ENCODE measurements at places on chromosomes 2 and 18.

GRCh38 chr2:27081984-27082772, 3.8 kb downstream of the EMILIN1 start:
- DNase-seq = no peak

- DNase-seq = no peak
Observed at GRCh38 chr18:59876310-59876626, 23.5 kb upstream of the PMAIP1 start.

- no peak for DNase-seq
Observed at GRCh38 chr2:101534149-101534611, 59.3 kb upstream of the RFX8 start.

GRCh38 chr2:86314125-86314524, 23.3 kb downstream of the REEP1 start:
- DNase-seq = no peak

- no peak for DNase-seq
Observed at GRCh38 chr18:77065221-77065981, 67.2 kb downstream of the MBP start.

DNA sequence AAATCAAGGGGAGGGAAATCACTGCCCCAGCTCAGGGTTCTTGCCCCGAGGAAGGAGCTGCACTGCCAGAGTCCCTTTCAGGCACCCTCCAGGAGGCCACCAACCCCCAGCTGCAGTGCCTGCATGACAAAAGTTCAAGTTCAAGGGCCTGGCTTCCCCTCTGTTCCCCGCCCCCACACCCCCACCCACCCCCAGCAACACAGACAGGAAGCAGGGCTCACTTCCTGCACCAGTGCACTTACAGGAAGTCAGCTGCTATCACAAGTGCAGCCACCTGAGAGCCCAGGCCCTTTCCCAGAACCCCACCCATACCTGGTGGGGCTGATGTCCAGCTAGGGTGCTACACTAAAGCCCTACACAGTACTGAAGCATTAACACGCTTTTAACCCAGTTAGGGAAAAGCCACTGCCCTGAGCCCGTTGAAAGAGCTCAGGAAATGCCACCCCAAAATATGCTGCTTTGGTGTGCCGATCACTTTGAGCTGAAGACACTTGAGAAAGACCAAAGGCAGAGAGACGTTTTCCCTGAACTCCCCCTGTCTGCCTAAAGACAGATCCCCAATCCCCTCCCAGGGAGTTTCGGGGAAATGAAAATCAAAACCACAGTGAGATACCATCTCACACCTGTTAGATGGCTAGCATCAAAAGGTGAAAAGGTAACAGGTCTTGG, 109.9 kb upstream of the CAB39 start:
- DNase-seq = no peak

DNA sequence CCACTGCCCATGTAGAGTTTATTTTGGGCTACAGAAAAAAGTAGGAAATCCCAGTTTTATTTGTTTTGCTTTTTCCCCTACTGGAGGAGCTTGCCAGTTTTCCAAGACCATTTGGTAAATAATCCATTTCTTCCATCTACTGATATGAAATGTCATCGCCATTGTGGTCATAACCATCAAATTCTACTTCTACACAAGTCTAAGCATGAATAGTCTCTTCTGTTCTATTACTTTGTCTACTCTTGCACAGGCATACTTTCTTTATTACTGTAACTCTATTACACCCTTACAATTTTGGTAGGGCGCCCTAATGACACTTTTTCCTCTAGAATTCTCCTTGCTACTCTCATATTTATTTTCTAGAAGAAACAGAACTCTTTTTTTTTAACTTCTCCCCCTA, 120.7 kb downstream of the ATAD2B start:
- no peak for DNase-seq

DNA sequence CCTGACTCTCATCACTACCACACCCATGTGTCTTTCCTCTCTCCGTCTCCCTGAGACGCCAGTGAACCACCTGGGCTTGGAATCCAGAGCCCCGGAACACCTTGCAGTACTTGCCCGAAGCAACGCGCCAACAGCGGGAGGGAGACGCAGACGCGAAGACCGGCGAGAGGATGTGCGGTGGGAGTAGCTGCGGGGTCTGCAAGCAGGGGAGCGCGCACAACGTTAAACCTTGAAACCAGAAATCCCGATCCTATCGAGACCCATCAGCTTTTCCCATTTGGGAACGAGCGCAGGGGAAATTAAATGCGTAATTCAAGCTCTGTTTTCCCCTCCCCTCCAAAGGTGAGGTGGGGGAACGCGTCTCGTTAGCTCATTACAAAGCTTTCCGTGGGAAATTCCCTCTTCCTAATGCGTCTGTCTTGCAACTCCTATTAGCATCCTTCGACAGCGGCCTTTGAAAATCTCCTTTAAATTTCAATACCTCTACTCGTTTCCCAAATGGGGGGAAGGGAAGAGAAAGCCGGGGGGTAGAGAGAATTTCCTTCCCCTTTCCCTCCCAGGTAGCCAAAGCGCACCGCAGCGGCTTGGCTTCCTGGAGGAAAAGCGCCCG, 421 bp upstream of the CNTNAP5 start:
- DNase-seq = no peak

- DNase-seq = no peak
Observed at GRCh38 chr18:47970664-47971531, 40.4 kb upstream of the SMAD2 start.

GRCh38 chr2:28405537-28405936, 12.9 kb downstream of the FOSL2 start:
- DNase-seq = no peak

DNA sequence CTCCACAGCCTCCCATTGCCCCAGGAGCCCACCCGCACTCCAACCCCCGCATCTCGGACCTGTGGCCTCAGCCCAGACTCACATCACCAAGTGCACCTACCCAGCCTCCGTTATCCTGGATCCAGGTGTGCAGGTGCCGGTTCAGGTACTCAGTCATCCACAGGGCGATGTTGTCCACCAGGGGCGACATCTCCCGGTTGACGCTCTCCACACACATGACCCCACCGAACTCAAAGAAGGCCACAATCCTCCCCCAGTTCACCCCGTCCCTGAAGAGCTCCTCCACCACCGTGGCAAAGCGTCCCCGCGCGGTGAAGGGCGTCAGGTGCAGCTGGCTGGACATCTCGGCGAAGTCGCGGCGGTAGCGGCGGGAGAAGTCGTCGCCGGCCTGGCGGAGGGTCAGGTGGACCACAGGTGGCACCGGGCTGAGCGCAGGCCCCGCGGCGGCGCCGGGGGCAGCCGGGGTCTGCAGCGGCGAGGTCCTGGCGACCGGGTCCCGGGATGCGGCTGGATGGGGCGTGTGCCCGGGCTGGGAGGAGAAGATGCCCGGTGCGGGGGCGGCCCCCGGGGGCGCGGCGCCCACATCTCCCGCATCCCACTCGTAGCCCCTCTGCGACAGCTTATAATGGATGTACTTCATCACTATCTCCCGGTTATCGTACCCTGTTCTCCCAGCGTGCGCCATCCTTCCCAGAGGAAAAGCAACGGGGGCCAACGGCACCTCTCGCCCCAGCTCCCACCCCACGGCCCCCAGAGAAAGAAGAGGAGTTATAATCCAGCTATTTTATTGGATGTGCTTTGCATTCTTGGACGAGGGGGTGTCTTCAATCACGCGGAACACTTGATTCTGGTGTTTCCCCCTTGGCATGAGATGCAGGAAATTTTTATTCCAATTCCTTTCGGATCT, 1.3 kb downstream of the BCL2 start:
- DNase-seq = peak; percentile 66

GRCh38 chr2:136407952-136408318, 290.0 kb upstream of the CXCR4 start:
- no peak for DNase-seq

DNA sequence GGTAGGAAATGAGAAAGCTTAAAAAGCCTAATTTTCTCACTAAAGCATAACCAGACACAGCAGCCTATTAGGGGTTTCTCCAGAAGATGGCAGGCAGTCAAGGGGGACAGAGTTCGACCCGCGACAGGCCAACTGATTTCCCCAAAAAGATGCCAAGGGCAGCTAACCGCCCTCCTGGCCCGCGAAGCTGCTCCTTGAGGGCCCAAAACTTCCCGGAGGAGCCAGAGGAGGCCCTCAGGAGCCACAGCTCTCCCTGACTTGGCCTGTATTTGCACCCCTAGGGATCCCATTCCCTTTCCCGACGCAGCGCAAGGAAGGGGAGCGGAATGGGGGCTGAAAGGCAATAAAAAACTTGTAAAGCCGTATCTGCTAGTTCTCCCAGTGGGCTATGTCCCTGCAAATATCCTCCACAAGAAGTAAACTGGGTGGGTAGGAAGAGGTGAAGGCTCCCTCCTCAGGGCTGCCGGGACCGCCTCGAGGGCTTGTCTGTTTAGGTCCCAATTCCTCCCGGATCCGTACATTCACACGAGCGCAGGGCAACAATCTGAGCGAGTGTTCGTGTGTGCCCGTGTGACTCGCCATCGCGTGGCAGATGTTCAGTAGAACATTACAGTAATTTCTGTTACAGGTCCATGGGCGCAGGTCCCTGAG, 756 bp upstream of the NAGK start:
- no peak for DNase-seq

DNA sequence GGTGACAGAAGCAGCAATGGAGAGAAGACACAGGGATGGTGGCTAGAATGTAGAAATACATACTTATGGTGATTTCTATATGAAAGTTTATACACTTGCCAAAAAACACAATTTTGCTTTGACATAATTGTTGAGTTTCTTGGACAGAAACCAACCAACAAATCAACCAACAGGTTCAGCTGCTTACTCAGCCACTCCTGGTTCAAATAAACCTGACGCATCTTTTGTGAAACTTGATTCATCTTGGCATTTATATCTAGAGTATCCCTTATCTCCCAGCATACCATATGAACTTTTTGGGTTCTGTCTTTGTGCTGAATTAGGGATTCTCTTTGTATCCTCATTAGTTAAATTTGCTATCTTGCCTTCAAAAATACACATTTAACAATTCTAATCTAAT, 54.1 kb upstream of the ERBB4 start:
- no peak for DNase-seq

- DNase-seq = no peak
Observed at GRCh38 chr2:212974692-212975091, 176.7 kb downstream of the IKZF2 start.

GRCh38 chr2:120435671-120436459, 89.9 kb downstream of the INHBB start:
- DNase-seq = no peak

DNA sequence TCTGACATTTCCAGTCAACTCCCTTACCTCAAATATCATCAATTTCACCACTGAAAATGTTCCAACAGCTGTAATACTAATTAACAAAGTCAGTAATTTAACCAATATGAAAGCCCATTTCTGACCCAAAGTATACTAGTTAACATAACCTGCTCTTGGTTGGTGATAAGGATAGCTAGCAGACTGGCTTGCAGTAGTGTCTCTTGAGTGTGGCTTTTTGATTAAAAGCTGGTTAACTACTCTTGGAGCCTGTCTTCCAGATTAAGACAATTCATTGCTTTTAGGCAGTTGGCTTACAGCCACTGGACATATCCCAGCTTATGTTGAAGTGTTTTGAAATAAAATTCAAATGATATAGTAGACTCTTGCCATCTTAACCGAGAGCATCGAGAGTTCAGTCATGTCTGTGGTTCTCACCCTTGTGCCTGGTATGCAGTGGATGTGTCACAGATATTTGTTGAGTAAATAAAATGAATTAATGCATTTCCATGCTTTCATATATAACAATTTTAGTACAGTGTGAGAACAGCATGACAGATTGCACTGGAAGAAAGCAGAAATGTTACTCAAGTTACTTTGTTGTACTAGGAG, 158.1 kb downstream of the TANC1 start:
- no peak for DNase-seq

DNA sequence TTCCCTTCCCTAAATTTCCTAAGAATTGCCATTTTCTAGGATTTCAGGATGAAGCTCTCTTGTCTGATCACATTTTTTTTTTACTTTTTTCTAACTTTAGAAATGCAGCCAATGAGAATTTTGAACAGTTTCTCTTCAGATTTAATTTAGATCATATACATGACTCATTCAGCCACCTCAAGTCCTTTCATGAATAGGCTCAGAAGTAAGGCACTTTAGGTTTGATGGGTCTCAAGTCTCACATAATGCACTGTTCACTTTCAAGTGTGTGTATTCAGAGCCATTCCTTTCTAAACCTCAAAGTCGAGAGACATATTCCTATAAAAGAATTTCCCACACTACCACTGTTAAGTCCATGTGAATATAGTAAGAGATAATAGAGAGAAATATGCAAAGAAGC, 614.1 kb upstream of the VRK2 start:
- no peak for DNase-seq

DNA sequence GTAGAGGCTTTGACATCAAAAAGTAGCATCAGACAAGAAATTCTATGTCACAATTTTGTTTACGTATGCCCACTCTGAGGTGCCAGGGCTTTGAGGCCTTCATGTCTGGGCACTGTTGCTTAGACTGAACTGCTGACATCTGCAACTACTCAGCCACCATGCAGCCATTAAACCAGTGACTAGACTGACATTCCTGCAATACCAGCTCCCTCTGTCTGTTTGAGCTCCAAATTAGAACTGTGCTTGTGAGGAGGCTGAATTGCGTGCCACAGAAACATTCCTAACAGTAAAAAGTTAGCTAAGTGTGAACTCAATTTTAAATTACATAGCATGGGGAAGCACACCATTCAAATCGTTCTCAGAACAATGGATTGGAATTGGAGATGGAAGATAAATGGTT, 163.2 kb downstream of the INSIG2 start:
- DNase-seq = no peak

GRCh38 chr18:44954257-44954656, 273.6 kb downstream of the SETBP1 start:
- no peak for DNase-seq

DNA sequence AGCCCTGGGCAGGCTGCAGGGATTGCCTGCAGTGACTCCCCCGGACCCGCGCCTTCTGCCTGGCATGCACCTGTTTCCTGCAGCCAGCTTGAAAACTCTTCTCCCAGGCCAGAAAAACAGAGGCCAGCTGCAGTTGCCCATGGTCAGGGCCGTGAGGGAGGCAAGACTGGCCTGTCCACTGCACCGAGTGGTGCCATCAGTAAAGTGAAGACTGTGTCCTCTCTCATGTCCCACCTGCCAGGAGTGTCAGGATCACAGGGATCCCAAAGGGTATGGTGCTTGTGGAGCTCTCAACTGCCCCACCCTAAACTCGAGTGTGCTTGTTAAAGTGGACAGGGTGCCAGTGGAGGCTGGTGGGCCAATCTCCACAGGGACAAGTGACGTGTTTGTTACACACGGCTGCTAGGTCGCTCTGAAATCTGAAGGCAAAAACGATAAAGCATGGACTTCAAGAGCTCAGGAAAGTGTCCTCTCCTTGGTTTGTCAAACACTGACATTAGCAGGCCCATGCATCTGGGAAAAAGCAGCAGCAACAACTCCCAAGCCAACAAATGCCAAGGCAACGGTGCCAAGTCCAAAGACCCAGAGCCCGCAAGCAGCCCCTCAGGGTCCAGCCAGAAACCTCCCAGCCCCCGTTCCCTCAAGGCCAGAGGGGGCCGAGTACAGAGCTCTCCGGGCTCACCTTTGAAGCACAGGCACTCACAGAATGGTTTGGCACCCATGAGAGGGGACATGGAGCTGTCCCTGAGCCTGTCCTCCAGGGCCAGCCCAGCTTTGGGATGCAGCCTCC, 213.2 kb downstream of the HDAC4 start:
- no peak for DNase-seq

- no peak for DNase-seq
Observed at GRCh38 chr2:145918951-145919350, 1399.0 kb upstream of the ZEB2 start.
